ENCODE measurements at places on chromosomes 6 and 20.
A peak's percentile ranks its signal among the peaks of the same experiment; 100 is the strongest.

- DNase-seq = peak; percentile 16
Measured at GRCh38 chr20:21101453-21101931, 4.7 kb downstream of the LINC00237 start.

- no peak for DNase-seq
Measured at GRCh38 chr6:128242765-128243403, 277.5 kb downstream of the PTPRK start.

GRCh38 chr6:43940071-43940392 lies 170.0 kb downstream of the VEGFA start:
- DNase-seq = no peak

- DNase-seq = no peak
Measured at GRCh38 chr6:132527791-132528190, 10.3 kb upstream of the TAAR9 start.

DNA sequence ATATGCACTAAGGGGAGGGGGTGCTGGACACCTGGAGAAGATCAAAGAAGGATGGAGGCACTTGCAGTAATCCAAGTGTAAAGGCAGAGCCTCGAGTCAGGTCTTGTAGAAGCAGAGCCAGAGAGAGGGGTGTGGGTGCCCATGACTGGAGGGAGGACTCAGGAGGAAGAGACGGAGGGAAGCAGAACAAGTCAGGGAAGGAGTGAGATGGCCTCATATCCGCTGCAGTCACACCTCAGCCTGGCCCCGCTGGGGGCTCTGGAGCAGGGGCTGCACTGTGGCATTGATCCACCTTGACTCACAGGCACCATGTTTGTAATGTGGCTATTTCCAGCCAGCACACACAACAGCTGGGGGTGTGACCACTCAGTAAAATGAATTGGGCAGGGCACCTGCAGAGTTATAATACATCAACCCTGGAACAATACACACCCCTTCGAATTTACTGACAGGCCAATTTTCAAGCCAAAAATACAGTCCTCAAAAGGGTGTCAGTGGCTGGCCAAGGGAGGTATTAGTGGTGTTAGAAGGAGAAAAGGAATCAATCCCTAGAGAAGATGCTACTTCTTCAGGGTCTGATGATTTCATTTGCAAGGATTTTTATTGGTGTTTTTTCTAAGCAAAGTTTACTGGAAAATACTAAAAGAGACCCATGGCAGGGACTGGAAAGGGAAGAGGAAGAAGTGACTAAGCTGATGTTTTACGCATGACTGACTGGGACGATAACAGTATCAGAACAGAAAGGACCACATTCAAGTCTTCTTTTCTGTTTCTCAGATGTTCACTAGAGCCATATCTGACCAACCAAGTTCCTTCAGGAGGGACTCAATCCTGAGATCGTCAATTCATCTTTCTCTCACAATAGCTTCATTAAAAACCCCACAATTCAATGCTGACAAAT lies 18.9 kb upstream of the NXT1 start:
- DNase-seq = no peak

DNA sequence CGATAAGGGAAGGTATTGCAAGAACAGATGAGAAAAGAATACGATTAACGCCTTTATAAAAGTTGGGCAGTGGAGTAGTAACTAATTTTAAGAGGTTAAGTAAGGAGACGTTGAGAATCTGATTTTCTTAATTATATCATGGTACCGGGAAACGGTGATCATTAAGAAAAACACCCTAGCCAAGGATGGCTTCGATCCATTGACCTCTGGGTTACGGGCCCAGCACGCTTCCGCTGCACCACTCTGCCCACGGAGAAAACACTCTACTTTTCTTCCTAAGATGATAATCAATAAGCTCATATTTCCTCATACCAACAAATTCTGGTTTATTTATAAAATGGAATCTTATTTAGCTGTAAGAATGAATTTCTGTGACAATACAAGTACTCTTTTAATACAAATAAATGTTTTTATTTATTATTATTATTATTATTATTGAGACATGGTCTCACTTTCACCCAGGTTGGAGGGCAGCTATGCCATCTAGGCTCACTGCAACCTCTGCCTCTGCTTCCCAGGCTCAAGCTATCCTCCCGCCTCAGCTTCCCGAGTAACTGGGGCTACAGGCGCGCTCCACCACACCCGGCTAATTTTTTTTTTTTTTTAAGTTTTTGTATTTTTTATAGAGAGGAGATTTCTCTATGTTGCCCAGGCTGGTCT lies 8.3 kb downstream of the POM121L2 start:
- no peak for DNase-seq

DNA sequence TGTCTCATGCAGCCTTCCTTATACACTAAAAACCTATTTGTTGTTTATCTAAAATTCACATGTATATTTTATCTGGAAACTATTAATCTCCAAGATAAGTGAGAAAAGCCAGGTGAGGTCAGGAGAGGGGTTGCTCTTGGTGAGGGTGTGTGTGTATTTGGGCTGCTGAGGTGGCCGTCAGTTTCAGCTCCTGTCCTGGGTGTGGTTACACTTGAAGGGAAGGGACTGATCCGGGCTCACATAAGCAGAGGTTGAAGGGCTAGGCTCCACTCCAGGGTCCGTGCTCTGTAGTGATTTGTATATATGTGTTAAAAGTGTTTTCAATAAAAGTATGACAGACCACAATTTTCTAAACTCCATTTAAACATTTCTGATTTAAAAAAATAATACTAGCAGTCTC lies 13.5 kb upstream of the SNAI1 start:
- no peak for DNase-seq

- peak; percentile 79 for DNase-seq
Measured at GRCh38 chr6:108835218-108835850, 12.9 kb upstream of the ARMC2 start.

Measured in lung (tissue), 17 donors.